ENCODE measurements at places on chromosomes 1 and 21.

DNA sequence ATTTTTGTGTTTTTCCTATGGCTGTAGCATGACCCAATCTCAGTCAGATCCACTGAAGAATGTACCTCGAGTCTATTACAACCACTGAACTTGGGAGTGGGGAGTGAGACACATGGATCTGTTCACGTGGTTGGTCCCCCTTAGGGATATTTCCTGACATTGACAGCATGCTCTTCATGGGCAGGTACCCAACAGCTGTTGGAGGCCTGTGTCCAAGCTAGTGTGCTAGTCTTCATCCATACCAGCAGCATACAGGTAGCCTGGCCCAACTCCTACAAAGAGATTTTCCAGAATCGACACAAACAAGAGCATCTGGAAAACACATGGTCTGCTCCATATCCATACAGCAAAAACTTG is 34.2 kb upstream of the HSD3B1 start:
- DNase-seq = no peak

- no peak for DNase-seq
Observed at GRCh38 chr21:45484318-45484717, 57.9 kb downstream of the SLC19A1 start.

DNA sequence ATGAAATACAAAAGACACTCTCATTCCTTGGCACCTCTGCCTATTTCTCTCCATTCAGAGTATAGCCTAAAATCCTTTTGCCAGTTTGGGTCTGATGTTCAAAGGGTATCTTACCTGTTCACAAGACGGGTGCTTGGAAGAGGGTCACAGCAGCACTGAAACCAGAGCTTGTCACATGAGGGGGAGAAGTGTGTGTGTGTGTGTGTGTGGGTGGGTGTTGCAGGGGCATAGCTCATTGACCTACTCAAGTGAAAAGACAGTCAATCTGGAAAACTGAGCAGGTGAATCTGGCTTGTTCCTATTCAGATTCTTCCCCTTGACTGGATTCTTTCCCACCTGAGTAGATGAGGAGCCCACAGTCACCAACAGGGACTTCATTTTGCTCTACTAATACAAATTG is 63.9 kb downstream of the KCTD3 start:
- DNase-seq = no peak

- DNase-seq = no peak
Observed at GRCh38 chr1:209810783-209811182, 4.8 kb upstream of the IRF6 start.

DNA sequence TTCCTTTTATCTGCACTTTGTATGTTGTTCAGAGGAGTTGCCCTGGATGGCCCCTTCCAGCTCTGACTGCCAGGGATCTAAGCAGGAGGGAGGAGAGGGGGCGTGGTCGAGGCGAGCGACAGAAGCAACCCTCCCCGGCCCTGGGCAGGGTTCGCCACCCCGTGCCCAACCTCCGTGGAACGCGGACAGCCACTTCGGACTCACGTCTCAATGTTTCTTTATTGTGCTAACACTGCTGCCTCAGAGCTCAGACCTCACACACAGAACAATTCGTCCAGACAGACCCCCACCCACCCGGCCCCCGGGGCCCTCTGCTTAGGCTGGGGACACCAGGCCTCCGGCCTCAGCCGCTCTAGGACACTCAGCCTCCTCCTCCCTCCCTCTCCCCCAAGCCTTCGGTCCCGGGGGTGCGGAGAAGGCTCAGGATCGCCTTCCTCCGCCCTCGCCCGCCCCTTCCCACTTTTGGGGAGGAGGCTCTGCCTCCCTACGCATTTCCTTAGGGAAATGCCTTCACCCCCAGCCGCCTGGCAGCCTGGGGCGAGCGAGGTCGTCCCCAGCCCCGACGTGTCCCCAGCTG is 8.3 kb downstream of the VSIG8 start:
- no peak for DNase-seq

GRCh38 chr1:190168116-190168892 is 309.4 kb downstream of the BRINP3 start:
- DNase-seq = no peak

DNA sequence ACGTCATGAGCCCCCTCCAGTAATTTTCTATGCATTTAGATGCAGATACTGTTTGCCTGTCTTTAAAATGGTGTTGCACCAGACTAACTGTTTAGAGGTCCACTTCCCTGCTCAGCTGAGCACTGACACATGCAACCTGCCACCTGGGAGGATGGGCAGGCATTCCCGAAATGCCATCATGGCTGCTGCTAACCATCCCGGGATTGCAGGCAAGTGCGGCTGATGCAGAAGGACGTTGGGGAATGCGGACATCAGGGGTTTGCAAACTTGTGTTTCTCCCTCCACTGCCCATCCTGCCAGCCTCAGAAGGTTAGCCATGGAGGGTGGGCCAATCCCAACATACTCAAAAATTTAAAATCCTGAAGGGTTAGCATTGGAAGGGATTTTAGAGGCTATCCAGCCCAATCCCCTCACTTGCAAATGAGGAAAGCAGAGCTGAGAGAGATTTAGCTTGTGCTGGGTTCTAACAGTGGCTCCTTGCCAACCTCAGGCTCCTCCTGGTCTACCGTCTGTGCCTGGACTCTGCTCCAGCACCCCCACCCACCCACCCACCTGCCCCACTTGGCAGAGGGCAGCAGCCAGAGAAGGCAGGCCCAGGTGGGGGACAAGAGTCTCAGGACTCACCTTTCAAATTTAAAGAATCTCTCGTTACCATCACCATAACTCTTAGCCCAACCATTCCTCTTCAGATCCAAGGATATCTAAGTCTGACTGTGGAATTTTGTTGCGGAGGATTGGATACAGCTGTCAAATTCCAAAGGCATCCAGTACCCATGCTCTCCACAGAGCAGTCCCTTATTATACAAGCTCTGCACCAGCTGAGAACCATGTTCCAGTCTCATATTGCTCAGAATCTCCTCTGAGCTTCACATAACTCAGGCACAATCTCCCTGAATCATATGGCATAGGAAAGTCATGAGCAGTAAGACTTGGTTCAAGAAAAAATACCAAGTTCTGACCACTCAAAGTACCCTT is 34.2 kb downstream of the HIVEP3 start:
- no peak for DNase-seq

GRCh38 chr1:192401825-192402224 is 85.0 kb downstream of the RGS21 start:
- no peak for DNase-seq

DNA sequence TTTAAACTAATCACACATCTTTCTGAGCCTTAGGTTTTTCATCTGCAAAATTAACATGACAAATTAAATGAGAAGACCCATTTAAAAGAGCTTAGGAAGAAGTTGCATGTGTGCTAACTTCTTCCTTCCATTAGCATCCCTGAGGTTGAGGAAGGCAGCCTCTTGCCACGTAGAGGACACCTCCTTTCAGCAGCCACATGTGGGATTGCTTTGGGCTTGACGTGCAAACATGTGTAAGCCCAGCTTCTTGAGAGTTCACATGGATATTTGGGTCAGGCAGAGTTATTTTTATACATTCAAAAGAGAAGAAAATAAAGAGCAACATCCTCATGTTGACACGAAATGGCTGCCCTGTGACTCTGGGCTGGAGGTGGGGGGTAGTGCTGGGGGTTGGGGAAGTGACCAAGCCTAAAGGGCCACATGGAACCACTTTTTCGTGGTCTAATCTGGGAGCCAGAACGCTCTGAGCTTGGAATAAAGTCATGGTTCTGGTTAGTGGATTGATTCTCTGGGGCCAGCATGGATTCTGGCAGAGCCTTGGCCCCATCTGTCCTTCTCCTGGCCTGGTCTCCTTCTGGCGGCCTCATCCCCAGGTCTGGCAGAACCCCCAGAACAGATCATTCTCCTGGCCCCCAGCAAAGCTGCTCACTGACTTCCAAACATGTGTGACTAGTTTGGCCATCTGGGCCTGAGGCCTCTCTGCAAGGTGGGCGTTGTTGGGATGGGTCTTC is 137.1 kb upstream of the USP24 start:
- DNase-seq = no peak

GRCh38 chr1:248853663-248854375 is 5.1 kb downstream of the ZNF692 start:
- DNase-seq = no peak

DNA sequence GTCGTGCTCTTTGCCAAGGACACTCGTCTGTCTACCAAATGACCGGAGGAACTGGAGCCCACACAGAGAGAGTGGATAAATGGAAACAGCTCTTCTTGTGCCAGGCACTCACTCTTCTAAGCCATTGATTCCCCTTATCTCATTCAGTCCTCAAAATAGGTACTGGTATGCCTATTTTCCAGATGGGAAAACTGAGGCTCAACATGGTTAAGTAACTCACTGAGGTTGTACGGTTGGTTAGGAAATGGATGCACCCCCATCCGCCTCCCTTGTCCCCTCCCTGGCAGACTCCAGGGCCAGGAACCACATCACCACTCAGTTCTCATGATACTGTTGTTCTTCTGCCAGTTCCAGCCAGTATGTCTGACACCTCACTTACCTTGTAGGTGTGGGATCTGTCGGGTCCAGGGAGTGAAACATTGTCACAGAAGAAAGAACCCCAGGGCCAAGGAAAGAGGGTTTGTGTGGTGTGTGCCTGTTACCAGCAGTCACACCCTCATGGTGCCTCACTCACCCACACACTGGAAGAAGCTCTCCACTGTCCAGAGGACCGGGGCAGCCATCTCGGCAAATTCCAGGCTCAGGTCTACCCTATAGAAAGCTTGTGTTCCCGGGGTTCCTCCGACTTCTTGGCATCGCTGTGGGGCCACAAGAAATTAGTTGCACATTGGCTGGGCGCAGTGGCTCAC is 58.8 kb upstream of the TARDBP start:
- no peak for DNase-seq

GRCh38 chr21:25467896-25468295 is 139.4 kb downstream of the MRPL39 start:
- DNase-seq = no peak

DNA sequence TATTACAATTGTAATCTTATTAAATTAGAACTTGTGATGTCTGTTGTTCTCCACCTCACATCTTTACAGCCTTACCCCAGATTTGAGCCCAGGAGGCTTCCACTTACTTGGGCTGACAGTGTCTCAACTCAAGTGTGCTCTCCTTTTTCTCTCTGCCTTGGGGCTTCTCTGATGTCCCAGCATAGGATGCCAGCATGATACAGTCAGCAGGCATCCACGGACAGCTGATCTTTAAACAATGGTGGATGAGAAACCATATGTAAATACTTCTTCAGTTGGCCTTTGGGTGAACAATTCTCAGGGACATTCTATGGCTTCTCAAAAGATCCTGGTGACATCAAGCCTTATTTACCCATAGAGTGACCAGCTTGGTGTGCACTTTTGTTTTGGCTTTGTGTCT is 107.6 kb upstream of the GORAB start:
- no peak for DNase-seq

GRCh38 chr1:208852911-208853310 is 608.7 kb upstream of the PLXNA2 start:
- DNase-seq = no peak

DNA sequence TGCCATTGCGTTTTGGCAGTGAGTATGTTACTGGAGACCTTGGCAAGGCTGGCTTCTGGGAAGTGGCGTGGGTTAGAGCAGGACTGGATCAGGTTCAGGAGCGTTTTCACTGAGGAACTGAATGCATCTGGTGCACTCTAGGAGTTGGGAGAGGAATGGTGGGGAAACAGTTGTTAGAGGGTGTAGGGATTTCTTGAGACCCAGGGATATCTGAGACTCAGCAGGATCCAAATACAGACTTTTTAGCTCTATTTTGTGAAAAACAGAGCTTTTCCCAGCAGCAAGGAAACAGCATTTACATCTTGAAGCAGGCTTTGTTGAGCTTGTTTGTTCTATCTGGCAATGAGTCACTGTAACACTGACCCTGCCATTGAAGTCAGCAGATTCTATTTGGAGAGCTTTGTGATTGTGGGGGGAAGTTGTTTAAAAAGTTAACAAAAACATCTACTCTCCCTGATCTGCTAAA is 56.9 kb upstream of the NRIP1 start:
- no peak for DNase-seq
